ENCODE measurements at places on chromosomes 12 and 14.

DNA sequence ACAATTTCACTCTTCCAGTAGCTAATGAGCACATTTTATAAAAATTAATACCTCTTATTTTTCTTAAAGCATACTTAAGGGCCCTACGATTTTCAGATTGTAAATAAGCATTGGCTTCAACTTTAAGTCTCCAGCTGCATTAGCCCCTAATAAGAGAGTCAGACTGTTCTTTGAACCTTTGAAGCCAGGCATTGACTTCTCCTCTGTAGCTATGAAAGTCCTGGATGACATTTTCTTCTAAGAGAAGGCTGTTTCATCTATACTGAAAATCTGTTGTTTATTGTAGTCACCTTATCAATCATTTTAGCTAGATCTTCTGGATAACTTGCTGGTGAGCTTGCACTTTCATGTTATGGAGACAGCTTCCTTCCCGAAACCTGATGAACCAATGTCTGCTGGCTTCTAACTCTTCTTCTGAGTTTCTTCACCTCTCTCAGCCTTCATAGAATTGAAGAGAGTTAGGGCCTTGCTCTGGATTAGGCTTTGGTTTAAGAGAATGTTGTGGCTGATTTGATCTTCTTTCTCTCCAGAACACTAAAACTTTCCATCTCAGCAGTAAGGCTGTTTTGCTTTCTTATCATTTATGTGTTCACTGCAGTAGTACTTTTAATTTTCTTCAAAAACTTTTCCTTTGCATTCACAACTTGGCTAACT lies 377.1 kb upstream of the RGS6 start:
- peak; percentile 24 for DNase-seq

DNA sequence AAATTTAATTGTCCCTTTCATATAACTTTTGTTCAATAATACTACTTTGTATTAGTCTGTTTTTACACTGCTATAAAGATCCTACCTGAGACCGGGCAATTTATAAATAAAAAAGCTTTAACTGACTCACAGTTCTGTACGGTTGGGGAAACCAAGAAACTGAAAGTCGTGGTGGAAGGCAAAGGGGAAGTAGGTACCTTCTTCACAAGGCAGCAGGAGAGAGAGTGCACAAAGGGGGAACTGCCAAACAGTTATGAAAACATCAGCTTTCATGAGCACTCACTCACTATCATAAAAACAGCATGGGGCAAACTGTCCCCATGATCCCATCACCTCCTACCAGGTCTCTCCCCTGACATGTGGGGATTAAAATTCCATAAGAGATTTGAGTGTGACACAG lies 1069.0 kb downstream of the FSCB start:
- no peak for DNase-seq

DNA sequence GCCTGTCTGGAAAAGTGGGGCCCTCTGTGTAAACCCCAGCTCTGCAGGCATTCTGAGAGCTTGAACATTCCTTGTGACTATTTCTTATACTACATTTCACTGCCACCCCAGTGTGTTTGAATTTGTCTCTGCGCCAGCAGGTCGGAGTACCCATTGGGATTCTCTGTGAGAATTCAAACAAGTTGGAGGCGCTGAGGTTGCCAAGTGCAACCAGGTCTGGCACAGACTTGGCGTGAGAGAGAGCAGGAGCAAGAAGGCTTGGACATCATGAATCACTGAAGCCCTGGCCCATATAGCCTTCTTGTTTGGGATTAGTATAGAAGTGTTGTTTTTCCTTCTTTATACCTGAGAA lies 33.0 kb upstream of the ATP2A2 start:
- DNase-seq, result no peak

GRCh38 chr12:9342614-9343353 lies 134.6 kb upstream of the PZP start:
- DNase-seq, result no peak

GRCh38 chr14:96603350-96604255 lies 101.4 kb downstream of the PAPOLA start:
- DNase-seq, result no peak

All from activated CD4-positive, alpha-beta memory T cell treated with anti-CD3 and anti-CD28 coated beads for 36 hours (primary cell).